Foreskin fibroblast (primary cell): ENCODE measurements at places on chromosomes 2 and 18.

DNA sequence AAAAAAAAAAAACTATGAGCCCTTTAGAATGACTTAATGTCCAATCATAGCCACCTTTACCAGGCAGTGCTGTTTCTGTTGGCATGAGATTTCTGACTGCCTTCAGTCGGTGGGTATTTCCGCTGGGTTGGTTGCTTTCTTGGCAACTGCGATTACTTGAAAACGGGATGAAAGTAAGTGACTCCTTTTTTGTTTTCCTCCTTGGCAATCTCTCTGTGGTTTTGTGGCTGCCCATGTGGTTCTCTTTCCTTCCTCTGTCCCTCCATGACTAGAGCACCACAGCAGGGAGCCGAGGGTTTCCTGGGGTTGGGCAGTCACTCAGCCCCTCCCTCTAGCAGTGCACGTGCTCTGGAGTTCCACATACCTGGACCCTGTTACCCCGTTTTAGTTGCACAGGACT, 112.1 kb downstream of the KLHL29 start:
- DNase-seq: no peak

GRCh38 chr18:11002796-11003195, 146.6 kb downstream of the PIEZO2 start:
- DNase-seq: no peak

- DNase-seq: peak; percentile 82
Measured at GRCh38 chr2:19651466-19651865, 250.3 kb downstream of the TTC32 start.

- DNase-seq: no peak
Measured at GRCh38 chr2:219251656-219252055, 1.4 kb upstream of the TUBA4B start.

GRCh38 chr2:150167711-150168110, 319.8 kb downstream of the RND3 start:
- peak; percentile 41 for DNase-seq

GRCh38 chr18:72160510-72161445, 383.4 kb downstream of the CBLN2 start:
- peak; percentile 11 for DNase-seq

DNA sequence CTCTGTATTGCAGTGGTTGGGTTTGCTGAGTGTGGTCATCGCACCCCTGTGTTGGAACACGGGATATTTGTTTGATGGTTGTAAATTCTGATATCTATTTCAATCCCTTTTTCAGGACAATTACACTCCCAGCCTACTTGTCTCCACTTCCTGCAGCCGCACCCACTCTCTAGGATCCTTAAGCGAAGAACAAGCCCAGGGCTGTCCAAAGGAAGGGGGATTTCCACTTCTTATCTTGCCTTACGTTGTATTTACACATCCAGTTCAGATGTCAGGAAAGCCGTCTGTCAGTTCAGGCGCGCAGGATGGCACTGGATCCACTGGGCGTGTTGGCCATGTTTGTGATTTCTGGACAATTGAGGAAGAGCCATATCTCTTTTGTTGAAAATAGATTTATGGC, 834.5 kb upstream of the SALL3 start:
- no peak for DNase-seq

DNA sequence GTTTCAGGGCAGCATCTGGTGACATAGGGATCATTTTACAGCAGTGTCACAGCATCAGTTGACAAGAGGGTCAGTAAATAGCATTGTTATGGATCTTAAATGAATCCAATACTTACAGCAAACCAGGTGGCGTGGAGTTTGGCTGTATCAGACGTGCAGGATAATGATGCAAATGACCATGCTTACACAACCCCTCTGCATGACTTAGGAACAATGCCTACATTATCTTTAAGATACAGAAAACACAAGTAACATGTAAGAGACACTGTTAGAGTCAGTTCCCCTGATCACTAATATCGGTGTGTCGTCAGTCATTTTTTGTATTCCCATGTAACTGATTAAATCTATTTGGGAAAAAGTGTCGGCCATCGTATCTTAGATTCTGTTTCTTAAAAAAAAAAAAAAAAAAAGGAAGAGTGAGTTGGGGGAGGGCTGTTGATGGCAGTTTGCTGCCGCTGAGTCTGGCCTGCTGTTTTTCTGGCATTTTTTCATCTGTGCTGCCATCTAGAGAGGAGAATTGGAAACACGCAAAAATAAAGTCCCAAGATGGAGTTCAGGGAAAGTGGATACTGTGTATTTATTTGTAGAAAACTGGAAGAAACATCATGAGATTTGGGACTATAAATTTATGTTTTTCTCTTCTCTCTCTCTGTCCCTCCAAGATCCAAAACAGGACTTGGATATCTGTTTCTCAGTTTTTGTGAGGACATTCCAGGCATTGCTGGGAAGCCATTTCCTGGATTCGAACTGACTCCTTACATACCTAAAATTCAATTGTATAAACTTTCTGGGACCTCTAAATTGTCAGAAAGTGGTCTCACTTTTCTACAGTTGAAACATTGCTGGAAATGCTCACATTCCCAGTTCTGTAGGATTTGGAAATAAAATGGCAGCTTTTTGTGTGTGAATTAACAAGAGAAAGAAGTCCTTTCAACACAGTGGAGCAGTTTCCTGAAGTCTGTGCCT, 60.3 kb upstream of the AGPS start:
- DNase-seq: peak; percentile 61

GRCh38 chr2:236706288-236706687, 136.7 kb downstream of the ACKR3 start:
- DNase-seq: no peak
